ENCODE measurements at places on chromosomes 7 and 10.

DNA sequence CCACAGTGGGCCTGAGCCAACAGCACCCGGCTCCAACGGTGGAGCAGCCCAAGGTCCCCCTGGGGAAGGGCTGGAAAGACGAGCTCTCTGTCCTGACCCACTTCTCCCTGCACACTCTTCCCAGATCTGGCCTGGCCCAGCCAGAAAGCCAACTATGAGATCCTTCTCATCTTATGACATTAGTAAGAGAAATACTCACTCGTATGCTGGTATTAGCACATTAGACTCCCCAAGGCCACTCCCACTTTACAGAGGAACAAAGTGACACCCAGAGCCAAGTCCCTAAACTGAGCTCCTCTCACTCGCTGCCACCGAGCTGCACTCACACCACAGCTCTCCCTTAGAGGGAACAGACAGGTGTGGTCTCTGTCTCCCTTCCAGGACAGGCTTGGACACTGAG, 24.8 kb downstream of the DLG5 start:
- DNase-seq: no peak

GRCh38 chr7:151024435-151025056, at the start of gene ATG9B:
Gene ATG9B, minus strand, starts transcription at chr7:151024494. Its CDS starts 71 bp downstream, at chr7:151024423.
- DNase-seq: no peak

DNA sequence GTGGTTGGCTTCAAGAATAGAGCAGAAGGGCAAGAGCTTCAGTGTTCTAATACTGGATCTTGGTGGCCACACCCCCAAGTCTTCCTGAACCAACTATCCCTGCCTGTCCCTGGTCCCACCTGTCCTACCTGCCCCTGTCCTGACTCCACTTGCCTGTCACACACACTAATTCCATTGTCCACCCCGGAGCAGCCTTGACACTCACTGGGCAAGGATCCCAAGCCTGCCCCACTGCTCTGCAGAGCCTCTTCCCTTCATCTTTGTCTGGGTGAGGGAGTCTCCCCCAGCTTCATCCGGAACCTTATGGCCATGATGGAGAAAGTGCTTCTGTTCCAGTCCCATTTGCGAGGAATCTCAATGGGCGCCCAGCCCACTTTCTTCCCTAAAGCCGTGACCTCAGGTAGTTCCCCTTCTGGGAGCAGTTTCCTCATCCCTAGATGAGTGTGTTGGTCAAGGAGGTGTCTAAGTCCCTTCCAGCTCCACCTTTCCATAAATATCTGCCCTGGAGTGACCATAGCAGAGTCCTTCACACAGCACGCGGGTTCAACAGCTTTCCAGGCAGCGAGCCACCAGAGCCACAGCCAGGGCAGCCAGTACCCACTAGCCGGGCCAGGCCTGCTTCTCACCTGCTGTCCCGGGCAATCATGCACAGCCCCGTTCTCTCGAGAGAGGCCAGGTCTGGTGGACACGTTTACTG, 61.5 kb downstream of the VIPR2 start:
- DNase-seq: no peak

DNA sequence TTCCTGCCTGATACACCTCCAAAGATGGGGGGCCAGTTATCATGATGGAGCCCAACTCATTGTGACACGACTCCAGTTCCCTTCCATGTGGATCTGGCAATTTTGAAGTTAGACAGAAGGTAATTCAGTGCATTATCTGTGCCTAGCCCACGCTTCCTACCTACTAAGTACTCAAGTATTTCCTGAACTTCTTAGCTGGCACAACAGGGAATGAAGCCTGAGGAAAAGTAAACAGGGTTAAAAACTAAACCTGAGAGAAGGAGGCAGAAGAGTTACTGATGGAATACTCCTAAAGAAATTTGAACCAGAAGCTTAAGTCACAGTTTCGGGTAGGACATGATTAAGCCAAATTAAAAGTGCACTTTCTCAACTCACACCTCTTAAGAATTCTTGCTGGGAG, 1.1 kb upstream of the SEC31B start:
- DNase-seq: no peak

GRCh38 chr10:6055929-6056328, 6.2 kb downstream of the IL2RA start:
- no peak for DNase-seq
